A549 (cell line): ENCODE measurements at places on chromosomes 12 and 14.

- DNase-seq, result no peak
Measured at GRCh38 chr14:68141281-68142088, 321.9 kb downstream of the RAD51B start.

- DNase-seq, result no peak
Measured at GRCh38 chr14:100067481-100067880, 2.3 kb downstream of the EVL start.

DNA sequence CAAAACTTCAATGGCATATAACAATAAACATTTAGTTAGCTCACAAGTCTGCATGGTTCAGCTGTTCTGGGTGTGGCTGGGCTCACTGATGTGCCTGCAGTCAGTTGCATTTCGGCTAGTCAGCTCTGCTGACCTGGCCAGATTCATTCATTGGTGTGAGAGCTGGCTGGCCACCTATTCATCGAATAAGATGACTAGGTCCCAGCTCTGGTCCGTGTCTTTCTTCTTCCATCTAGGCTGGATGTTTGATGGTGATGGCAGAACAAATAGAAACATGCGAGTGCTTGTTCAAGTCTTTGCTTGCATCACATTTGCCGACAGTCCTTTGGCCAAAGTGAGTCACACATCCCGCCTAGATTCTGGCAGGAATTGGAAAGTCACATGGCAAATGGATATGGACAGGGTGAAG is 203.3 kb upstream of the CRY1 start:
- peak; percentile 26 for DNase-seq

DNA sequence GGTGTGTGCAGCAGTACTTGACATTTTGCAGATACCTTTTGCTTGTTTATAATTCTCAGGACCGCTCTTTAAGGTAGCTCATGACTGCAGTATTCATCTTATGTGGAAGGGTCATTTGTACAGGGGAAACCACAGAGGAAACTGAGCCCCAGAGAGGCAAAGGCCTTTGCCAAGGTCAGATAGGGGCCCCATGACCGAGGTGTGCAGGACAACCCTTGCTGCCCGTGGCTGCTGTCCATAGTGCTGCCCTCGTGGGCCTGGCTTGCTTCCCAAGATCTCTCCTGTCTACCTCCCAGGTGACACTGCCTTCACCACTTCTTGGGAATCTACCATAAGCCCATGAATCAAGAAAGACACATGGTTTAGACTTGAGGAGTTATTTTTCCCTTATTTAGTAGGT is 198.7 kb upstream of the BCL2L14 start:
- no peak for DNase-seq

DNA sequence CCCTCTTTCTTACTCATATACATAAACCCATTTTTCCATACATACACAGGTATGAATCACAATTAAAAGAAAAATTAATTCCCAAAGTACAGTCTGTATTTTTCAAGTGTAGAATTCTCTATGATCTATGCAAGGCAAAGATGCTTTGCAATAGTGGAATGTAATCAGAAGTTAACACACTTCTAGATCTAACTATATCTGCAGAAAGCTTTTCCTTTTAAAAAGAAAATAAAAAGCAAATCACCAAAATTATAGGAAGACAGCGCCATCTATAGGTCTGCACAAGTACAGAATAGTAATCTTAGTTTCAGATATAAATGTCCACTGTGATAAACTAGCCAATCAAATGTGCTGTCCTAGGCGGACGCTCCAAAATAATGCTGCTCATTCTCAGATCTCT is 22.0 kb downstream of the SLC25A21 start:
- DNase-seq, result peak; percentile 50

DNA sequence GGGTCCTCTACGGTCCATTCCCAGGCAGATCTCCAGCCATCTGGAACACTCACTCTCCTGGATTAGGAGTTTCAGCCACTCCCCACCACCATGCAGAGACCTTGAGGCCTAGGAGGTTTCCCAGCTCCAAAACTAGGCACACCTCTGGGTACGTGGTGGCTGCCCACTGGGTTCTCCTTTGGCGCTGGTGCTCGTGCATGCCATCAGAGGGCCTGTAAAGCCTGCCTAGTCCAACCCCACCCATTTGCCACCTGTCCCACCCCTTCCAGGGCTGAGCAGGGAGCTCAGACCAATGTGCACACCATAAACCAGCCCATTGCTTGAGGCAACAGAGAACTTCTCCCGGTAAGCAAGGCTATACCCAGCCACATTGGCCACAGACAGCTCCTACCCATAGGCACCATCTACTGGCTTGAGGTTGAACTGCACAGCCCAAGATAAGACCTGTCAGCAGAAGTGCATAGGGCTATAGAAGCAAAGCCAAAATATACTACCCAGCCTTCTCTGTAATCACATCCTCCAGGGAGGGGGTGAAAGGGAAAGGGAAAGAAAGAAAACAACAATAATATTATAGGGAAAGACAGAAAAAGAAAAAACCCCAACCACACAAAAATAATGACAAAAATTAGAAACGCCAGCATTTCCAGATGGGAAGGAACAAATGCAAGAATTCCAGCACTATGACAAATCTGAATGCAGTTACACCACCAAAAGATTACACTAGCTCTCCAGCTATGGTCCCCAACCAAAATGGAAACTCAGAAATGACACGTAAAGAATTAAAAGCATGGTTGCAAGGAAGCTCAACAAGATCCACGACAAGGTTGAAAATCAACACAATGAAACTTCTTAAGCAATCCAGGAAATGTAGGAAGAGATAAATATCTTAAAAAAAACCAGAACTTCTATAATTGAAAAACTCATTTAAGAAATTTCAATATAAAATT is 111.9 kb upstream of the CCDC175 start:
- peak; percentile 15 for DNase-seq

GRCh38 chr12:59425798-59426197 is 170.0 kb upstream of the SLC16A7 start:
- DNase-seq, result no peak

- DNase-seq, result peak; percentile 93
Measured at GRCh38 chr12:12927211-12928079, 24.5 kb downstream of the GPRC5D start.

- no peak for DNase-seq
Measured at GRCh38 chr14:64680013-64680713, 24.1 kb upstream of the PLEKHG3 start.

DNA sequence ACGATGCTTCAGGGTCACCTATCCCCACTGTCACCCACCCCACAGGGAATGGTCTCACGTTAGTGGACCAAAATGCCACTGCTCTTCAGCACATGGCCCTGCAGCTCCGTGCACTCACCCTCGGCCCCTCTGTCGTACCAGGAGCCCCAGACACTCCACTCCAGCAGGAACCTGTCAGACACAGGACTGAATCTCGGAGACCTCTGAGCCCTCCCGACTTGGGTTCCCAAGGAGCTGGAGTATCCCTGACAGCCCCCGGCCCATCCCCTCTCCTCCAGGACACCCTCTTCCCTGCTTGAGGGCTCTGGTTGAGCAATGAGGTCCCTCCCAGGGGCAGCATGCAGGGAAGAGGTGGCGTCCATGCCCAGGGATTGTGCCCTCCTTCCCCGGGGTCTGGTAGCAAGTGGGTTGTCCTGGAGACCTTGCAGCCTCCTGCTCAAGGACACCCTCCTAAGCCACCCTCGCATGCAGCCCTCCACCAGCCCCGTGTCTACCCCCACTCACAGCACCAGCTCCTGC is 20.4 kb upstream of the LRTM2 start:
- no peak for DNase-seq

GRCh38 chr12:99053616-99054362 is 408.7 kb downstream of the APAF1 start:
- DNase-seq, result no peak

- DNase-seq, result no peak
Measured at GRCh38 chr12:21985155-21985554, 43.9 kb upstream of the ABCC9 start.

DNA sequence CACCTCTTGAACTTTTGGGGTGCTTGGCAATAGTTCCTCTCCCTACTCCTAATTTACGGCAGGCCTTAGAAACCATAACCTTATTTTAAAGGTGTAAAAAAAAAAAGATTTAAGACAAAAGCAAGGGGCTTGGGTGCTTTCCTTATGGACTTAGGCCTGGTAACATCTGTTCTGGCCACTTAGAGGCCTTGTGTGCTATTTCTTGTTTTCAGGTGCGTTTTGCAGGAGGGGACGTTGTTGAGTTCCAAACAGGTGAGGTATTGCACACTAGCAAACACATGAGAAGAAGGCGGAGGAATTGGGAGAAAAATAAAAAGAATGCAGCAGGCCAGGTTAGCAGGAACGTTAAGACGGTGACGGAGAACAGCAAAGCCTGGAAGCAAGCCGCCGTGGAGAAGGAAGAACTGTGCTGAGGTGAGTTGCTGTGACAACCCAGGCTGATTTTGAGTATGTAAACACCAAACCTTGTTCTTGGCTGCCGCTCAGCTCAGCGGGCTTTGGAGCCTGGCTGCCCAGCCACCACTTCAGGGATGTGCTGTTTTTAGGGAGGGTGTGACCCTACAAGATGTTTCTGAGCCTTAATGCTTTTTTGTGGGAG is 17.3 kb downstream of the EMG1 start:
- DNase-seq, result no peak

DNA sequence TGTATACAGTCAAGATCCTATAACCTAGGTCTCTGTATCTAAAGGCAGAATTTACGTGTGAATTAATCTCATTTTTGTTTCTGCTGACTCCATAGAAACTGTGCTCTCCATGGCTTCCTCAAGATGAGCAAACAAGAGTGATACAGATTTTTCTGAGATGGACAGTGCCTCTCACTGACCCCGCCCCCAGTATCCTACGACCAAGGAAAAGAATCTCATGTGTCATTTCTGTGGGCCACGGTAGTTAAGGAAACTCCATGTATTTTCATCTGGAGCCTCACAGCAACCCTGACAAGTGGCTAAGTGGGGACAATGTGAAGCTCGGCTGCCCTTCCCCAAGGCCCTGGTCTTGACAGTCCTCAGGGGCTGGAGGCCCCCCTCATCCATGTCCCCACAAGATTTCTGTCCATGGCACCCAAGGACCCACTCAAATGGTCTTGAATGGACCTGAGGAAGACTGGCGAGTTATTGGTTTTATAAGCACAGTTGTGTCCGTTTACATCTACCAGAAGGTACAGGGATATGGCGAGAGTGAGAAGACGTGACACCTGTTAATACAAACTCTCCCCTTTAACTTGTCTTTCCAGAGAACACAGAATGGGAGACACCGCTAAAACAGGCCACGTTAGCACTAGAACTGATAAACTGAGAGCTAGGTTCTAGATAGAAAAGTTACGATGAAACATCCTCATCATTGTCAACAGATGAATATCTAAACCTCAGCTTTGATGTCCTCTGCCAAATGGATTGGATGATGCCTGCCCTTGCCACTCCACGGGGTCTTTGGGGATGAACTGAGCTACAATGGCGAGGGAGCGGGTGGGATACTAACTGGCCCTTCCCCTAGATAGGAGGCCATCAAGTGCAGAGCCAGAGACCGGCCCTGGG is 108.4 kb upstream of the EGLN3 start:
- no peak for DNase-seq

GRCh38 chr12:122293081-122293480 is 26.8 kb upstream of the VPS33A start:
- DNase-seq, result no peak

DNA sequence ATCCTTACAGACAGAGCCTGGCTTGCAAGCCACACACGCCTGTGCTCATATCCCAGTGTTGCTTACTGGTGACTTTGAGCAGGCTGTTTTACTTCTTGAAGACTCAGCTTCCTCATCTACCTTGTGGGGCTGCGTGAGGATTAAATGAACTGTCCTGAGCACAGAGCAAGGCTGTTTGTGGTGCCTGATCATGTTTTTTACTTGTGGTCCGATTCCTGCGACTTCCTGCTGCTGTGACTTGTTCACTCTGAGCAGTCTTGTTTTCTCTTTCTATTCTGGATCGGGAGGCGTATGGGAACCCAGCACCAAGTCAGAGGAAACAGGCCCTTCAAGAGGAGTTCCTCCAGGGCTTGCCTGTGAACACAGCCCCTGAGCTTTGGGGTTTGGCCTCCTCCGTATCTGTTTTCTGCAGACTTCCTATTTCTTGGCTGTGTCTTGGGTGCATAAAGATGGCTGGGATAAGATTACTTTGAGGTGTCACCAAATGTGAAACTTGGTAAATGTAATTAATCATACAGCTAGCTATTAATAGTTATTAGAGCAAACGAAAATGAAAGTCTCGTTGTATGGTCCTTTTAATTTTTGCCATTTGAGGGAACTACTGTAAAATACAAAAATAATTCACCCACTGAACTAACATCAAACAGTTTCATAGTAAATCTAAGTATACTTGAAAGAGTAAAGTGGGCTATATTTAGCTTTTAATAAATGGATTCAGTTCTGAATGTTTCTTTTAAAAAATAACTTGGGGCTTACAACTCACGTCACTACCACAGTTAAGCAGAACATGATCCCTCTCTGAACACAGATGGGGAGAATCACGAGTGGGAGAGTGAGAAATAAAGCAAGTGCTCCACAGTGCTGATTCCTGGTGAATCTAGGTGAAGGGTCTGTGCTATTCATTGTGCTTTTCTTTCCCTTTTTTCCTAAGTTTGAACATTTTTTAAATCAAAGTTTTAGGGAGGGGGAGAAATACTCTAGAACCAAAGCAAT is 251.5 kb downstream of the FOXN3 start:
- no peak for DNase-seq
